Activated T-helper 9 cell treated with anti-CD3 and anti-CD28 coated beads, Interleukin-2, amount 50 U/mL, for 16 hours (primary cell): ENCODE measurements at places on chromosomes 3 and 15.

- no peak for DNase-seq
Measured at GRCh38 chr3:19735111-19735510, 198.9 kb downstream of the EFHB start.

- no peak for DNase-seq
Measured at GRCh38 chr3:102304550-102304949, 130.3 kb upstream of the ZPLD1 start.

- DNase-seq: no peak
Measured at GRCh38 chr15:41891946-41892345, 1.9 kb downstream of the SPTBN5 start.

GRCh38 chr15:91857772-91858171 lies 4.3 kb downstream of the SLCO3A1 start:
- DNase-seq: peak; percentile 7

- DNase-seq: no peak
Measured at GRCh38 chr3:89527736-89528305, 420.4 kb downstream of the EPHA3 start.

GRCh38 chr3:52132930-52133329 lies 21.3 kb downstream of the POC1A start:
- no peak for DNase-seq
